ENCODE measurements at places on chromosomes 6 and 20. TPM values are rescaled to one million over a fixed set of nuclear protein-coding genes. Genes with fewer than 3 reads are reported as not detected.

DNA sequence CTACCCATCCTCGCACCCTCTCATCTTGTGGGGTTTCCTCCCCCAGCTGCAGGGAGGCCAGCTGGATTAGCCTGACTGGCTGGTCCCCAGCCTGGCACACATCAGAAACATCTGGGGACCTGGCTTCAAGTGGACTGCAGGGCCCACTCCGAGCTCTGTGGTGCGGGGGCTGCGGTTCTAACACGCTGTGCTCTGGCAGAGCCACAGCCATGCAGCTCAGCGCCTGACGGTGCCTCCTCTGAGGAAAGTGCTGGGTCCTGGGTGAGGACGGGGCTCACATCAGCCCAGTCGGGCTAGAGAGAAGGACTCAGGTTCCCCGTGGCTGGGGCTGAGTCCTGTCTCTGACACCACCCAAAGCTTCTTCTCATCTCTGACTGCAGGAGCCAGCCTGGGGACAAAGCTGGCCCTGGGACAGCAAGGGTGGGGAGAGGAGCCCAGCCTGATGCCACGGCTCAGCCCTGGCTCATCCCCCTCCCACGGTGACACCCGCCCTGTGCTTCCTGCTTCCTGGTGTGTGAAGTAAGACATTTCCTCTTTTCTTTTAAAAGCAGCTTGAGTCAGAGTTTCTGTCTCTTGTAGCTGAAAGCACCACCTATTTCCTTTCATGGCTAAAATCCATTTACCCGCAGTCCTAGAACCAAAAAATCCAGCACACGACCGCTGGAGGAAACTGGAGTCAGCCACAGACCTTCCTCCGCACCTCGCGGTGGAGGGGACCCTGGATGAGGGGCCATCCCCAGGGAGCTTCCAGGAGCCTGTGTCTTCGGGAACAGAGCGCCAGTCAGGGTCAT is 127.4 kb upstream of the AFDN start:
- no peak overlapping the region for H3K4me3 ChIP-seq
- no peaks in the 10 kb centered on the region for H3K27me3 ChIP-seq
- DNase-seq = no peak
- H3K36me3 ChIP-seq = no peaks in the 10 kb centered on the region
- H3K4me1 ChIP-seq = peaks cover 20% of the 10 kb centered on the region

DNA sequence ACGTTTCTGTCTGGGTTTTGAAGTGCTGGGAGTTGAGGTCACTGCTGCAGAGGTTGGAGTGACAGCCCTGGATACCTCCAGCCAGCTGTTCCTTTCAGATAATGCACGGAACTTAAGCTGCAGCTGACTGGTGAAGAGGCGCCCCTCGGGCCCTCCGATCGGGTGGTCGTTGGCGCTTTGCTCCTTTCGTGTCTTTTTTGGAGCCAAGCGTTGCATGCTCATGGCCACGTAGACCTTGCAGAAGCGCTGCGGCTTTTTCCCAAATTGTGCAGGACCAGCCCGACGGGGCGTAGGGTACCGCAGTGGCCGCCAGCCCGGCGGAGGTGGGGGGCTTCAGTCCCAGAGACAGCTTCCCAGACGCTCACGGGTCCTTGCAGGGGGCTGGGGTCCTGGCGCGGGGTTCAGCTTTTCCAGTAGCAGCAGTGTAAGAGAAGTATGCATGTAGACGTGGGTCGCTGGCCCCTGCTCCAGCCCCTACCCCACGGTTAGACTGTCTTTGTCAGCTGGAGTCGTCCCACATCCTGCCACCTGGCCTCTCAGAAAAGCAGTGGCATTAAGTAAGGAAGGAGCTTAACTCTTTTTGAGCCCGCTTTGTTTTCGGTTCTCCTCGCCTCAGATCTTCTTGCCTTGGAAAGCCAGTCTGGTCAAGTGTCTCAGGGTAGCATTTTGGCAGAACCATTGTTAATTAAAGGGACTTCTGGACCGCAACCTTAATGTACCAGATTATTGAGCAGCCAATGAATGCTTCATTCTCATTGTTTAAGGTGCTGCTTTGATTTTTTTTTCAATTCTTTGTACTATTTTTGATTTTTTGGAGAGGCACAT is 838 bp downstream of the TNFAIP3 start:
- no peak overlapping the region for H3K27ac ChIP-seq
- H3K27me3 ChIP-seq = peaks cover 31% of the 10 kb centered on the region
- peak; percentile 21 for DNase-seq
- no peaks in the 10 kb centered on the region for H3K36me3 ChIP-seq

DNA sequence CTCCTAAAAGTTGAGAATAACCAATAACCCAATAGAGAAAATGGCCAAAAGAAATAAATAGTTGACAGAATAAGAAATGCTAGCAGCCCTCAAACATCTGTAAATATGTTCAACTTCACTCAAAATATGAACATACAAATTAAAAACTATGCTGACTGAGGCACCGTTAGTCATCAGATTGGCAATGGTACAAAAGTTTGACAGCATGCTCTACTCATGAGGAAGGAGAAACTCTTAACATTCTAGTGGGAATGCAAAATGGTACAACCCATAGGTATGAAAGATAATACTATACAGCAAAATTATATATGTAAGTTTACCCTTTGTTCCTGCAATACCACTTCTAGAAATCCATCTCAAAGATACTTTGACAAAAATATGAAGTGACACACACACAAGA is 1.6 kb upstream of the ZSCAN12 start:
- no peak overlapping the region for H3K27ac ChIP-seq
- H3K36me3 ChIP-seq = peaks cover 22% of the 10 kb centered on the region
- no peak for DNase-seq
- H3K4me3 ChIP-seq = peak overlapping the region; percentile 24

- H3K36me3 ChIP-seq = no peaks in the 10 kb centered on the region
- H3K4me1 ChIP-seq = peaks cover 8% of the 10 kb centered on the region
- H3K4me3 ChIP-seq = no peak overlapping the region
- no peak for DNase-seq
Observed at GRCh38 chr6:148427333-148427732, 84.7 kb downstream of the SASH1 start.

DNA sequence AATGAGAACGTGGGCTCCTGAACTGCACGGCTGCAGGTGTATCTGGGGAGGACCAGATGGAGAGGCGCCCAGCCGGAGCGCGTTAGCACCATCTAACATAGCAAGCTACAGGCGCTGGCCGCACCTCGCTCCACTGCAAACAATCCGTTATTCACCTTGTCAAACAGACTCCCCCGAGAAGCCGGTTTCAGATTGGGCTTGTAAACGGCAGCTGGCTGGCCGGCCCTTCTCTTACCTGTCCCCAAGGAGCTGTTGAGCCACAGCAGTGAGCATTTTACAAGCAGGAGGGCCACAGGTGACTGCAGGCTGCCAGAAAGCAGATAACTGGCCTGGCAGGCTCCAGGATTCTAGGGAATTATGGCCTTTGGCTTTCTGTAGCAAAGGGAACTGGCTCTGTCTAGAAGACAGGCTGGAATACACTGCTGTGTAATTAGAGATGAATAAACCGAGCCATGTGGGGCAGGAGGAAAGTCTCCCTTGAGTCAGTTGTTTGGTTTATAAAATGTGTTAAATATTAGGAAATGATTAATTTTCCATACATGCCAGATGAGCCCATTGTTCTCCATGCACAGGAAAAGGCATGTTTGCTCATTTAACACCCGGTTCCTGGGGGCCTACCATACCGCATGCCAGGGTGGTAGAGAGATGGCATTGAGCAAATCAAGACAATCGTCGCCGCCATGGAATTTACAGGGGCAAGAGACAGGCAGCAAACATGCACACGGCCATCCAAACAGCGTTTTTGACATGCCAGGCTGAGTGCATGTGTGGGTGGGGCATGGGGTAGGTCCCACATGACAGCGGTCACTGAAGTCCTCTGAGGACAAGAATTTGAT is 159.3 kb downstream of the NFATC2 start:
- H3K36me3 ChIP-seq = no peaks in the 10 kb centered on the region
- 0 out of 2 replicates have a peak, but pooled peaks cover 2% of the 10 kb centered on the region for H3K27me3 ChIP-seq
- peaks cover 34% of the 10 kb centered on the region for H3K4me1 ChIP-seq

GRCh38 chr20:50003253-50003656 is 20.5 kb downstream of the SNAI1 start:
- DNase-seq = no peak
- no peak overlapping the region for H3K4me3 ChIP-seq
- no peaks in the 10 kb centered on the region for H3K27me3 ChIP-seq

The GRM4 gene
- total RNA-seq = 34.5 TPM

Data from WTC11 (cell line).